ENCODE measurements at places on chromosomes 5 and 9.

- DNase-seq, result no peak
- H3K27me3 ChIP-seq, result no peaks in the 10 kb centered on the region
- no peak overlapping the region for H3K27ac ChIP-seq
- no peaks in the 10 kb centered on the region for H3K4me1 ChIP-seq
Observed at GRCh38 chr5:60668686-60669304, 31.2 kb downstream of the DEPDC1B start.

DNA sequence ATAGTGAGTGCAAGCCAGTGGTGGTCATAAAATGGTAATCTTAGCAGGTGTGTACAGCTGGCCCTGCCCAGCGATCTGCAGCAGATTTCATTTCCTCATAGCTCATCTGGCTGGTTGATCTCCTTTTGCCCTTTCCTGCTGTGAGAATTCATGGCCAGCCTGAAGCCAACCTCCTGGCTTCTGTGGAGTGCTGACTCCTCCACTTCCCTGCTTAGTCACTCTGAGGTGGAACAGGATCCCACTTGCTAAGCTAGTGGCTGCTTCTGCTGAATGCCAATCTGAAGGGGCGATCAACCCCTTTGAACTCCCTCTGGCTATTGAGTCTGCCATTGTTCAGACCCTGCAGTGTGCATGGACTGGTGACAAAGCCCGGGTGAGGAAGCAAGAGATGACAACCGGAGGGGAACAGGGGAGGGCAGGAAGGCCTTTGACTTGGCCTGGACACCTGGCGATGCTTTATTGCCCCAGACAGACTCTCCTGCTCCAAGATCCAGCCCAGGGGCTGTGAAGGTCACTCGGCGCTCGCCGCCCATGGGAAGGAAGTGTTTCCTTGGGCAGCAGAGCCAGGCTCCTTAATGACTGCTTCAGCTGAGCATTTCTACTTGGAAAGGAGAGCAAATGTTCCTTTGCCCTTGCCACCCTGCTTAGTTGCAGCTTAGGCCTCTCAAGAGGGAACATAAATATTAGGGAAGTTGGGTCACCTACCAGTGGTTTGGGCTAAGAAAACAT is 341.1 kb downstream of the ZSWIM6 start:
- DNase-seq, result no peak
- no peaks in the 10 kb centered on the region for H3K27me3 ChIP-seq
- peaks cover 20% of the 10 kb centered on the region for H3K4me1 ChIP-seq
- H3K27ac ChIP-seq, result no peak overlapping the region
- H3K36me3 ChIP-seq, result no peaks in the 10 kb centered on the region

- DNase-seq, result peak; percentile 74
- H3K4me3 ChIP-seq, result no peak overlapping the region
- no peaks in the 10 kb centered on the region for H3K27me3 ChIP-seq
- peak overlapping the region; percentile 44 for H3K27ac ChIP-seq
- no peaks in the 10 kb centered on the region for H3K4me1 ChIP-seq
- H3K36me3 ChIP-seq, result no peaks in the 10 kb centered on the region
Observed at GRCh38 chr5:143682246-143682905, 129.6 kb upstream of the HMHB1 start.

- no peak overlapping the region for H3K4me3 ChIP-seq
- DNase-seq, result no peak
- H3K27ac ChIP-seq, result no peak overlapping the region
- H3K36me3 ChIP-seq, result no peaks in the 10 kb centered on the region
Observed at GRCh38 chr5:53323511-53323910, 156.9 kb upstream of the FST start.

DNA sequence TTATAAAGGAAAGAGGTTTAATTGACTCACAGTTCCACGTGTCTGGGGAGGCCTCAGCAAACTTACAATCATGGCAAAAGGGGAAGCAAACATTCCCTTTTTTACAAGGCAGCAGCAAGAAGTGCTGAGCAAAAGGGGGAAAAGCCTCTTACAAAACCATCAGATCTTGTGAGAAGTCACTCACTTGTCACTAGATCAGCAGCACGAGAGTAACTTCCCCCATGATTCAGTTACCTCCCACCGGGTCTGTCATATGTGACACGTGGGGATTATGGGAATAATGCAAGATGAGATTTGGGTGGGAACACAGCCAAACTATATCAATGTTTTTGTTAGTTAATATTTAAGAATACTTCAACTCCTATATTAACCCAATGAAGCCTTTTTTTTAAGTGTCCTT is 275.2 kb upstream of the CDH9 start:
- DNase-seq, result no peak
- H3K27ac ChIP-seq, result no peak overlapping the region
- no peaks in the 10 kb centered on the region for H3K4me1 ChIP-seq
- no peaks in the 10 kb centered on the region for H3K27me3 ChIP-seq

DNA sequence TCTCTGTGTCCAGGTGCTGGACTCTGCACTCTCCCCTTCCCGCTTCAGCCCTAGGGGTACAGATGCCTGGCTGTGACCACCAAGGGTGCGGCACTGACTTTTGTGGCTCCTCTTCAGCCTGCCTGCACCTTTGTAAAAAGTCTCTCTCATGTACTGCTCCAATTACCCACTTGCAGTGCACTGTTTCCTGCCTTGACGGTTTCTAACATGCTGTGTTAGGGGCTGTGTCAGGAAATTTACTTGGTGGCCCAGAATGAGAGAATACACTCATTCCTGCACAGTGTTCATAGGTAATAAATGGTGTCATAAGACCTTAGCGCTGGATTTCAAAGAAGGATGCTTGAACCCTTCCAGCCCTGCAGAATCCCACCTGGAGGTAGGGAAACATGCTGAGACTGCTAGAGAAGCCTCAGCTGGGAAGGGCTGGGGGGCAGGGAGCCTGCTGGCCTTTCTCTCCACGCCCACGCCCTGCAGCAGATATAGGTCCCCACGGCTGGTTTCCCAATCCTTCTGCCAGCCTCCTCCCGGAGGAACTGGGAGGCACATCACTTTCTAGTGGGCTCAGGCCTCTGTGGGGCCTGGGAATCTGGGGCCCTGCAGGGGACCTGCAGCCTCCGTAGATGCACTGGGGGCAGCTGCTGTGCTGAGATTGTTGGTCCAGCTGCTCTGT is 17.6 kb upstream of the HRH2 start:
- no peaks in the 10 kb centered on the region for H3K36me3 ChIP-seq
- no peak overlapping the region for H3K4me3 ChIP-seq
- H3K27ac ChIP-seq, result no peak overlapping the region
- DNase-seq, result no peak
- peaks cover 8% of the 10 kb centered on the region for H3K4me1 ChIP-seq

Measured in spinal cord (tissue), 10 donors.